ENCODE measurements at places on chromosomes 3 and 15.

GRCh38 chr3:117118604-117119003, 409.0 kb downstream of the TUSC7 start:
- no peaks in the 10 kb centered on the region for H3K4me1 ChIP-seq
- H3K4me3 ChIP-seq, result no peak overlapping the region
- H3K36me3 ChIP-seq, result no peaks in the 10 kb centered on the region
- no peak overlapping the region for H3K27ac ChIP-seq

GRCh38 chr3:23239211-23240068, 36.3 kb downstream of the UBE2E2 start:
- H3K36me3 ChIP-seq, result no peaks in the 10 kb centered on the region
- peaks cover 12% of the 10 kb centered on the region for H3K4me1 ChIP-seq
- no peaks in the 10 kb centered on the region for H3K27me3 ChIP-seq
- H3K4me3 ChIP-seq, result no peak overlapping the region

GRCh38 chr3:156615592-156616173, 58.7 kb upstream of the TIPARP start:
- H3K36me3 ChIP-seq, result no peaks in the 10 kb centered on the region
- no peaks in the 10 kb centered on the region for H3K27me3 ChIP-seq
- no peaks in the 10 kb centered on the region for H3K4me1 ChIP-seq
- H3K27ac ChIP-seq, result no peak overlapping the region
- H3K4me3 ChIP-seq, result no peak overlapping the region

- no peaks in the 10 kb centered on the region for H3K27me3 ChIP-seq
- peaks cover 17% of the 10 kb centered on the region for H3K4me1 ChIP-seq
- H3K27ac ChIP-seq, result no peak overlapping the region
- H3K4me3 ChIP-seq, result no peak overlapping the region
These were observed 47.9 kb downstream of the CDC25A start for GRCh38 chr3:48140336-48140757.

DNA sequence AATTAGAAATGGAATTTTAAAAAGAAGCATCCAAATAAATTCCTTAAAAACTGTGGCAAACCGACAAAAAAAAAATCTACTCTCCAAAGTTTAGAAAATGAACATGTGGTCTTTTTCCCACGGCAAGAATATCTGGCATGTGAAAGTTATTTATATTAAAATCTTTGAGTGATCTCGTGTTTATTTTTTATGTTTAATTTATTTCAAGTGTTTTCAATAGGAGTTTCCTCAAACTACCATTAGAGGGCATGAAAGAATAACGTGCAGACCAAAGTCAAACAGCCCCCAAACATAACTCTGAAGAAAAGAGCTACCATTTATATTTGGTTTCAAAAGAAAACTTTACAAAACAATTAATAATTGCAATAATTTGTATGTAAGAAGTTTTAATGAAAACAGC, 286.4 kb downstream of the ZIC4 start:
- no peak for DNase-seq
- H3K36me3 ChIP-seq, result no peaks in the 10 kb centered on the region
- no peak overlapping the region for H3K27ac ChIP-seq
- no peaks in the 10 kb centered on the region for H3K27me3 ChIP-seq
- H3K4me3 ChIP-seq, result no peak overlapping the region

DNA sequence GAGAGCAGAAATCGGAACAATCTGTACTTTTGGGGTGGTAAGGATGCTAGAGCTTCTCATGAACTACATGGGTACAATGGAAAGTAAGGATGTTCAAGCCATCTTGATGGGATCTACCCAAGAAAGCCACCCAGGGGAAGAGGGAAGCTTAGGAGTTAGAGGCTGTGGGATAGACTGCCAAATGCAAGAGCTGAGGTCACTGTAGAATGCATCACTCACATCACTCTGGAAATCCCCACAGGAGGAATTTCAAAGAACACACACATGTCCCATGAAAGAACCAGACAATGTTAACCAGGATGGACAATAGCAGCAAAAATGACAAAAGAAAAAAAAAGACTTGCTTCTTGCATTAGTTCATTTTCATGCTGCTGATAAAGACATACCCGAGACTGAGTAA, 32.8 kb upstream of the UBE2E2 start:
- no peaks in the 10 kb centered on the region for H3K27me3 ChIP-seq
- no peaks in the 10 kb centered on the region for H3K4me1 ChIP-seq
- no peak overlapping the region for H3K27ac ChIP-seq
- no peak overlapping the region for H3K4me3 ChIP-seq
- no peak for DNase-seq
- H3K36me3 ChIP-seq, result no peaks in the 10 kb centered on the region

DNA sequence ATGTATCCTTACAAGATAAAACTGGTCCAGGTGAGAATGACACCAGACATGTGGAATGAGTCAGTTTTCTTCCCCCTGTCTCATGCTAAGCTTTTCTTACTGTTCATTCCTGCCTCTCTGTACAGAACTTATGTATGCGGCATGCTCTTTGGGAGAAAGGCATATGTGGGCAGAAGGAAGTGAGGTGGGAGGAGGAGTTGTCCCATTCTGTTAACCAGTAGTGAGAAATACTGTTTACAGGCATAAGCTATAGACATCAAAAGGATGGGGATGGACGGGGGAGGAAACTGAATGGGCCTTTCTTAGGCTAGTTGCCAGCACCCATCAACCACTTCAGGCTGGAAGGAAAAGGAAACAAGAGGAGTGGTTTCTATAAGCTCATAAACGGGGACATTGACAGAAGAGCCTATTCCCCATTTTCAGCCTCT, 143.6 kb upstream of the BHLHE40 start:
- H3K27ac ChIP-seq, result no peak overlapping the region
- peaks cover 17% of the 10 kb centered on the region for H3K4me1 ChIP-seq
- no peak overlapping the region for H3K4me3 ChIP-seq
- no peak for DNase-seq
- no peaks in the 10 kb centered on the region for H3K27me3 ChIP-seq

DNA sequence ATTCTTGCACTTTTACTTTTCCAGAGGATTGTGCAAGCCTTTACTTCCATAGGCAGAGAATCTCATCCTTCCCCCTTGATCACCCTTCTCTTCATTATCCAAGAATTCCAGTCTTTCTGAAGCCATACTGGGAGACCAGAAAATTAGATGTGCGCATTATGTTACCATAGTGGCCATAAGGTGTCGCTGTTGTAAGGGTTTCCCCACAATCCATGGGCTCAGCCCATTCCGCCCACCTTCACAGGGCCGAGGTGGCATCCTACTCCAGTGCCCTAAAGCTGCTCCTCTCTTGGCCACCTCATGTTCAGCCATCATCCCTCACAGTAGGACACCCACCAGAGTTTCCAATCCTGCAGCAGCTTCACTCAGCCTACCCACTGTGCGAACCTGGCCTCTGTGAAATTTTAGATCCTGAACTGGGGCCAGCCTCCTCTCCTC, 35.0 kb downstream of the CTSH start:
- peaks cover 26% of the 10 kb centered on the region for H3K4me1 ChIP-seq
- peaks cover 76% of the 10 kb centered on the region for H3K36me3 ChIP-seq
- H3K27ac ChIP-seq, result no peak overlapping the region
- DNase-seq, result no peak
- H3K4me3 ChIP-seq, result no peak overlapping the region

GRCh38 chr15:27481768-27482167, 510.8 kb downstream of the GABRG3 start:
- H3K27me3 ChIP-seq, result no peaks in the 10 kb centered on the region
- H3K27ac ChIP-seq, result no peak overlapping the region
- no peaks in the 10 kb centered on the region for H3K36me3 ChIP-seq
- H3K4me1 ChIP-seq, result peaks cover 19% of the 10 kb centered on the region
- DNase-seq, result no peak

GRCh38 chr3:172666873-172667694, 43.8 kb downstream of the NCEH1 start:
- DNase-seq, result peak; percentile 84
- no peak overlapping the region for H3K27ac ChIP-seq
- H3K27me3 ChIP-seq, result no peaks in the 10 kb centered on the region

GRCh38 chr15:88482263-88482662, 14.8 kb downstream of the MRPS11 start:
- no peak overlapping the region for H3K27ac ChIP-seq
- DNase-seq, result no peak
- H3K4me1 ChIP-seq, result peaks cover 5% of the 10 kb centered on the region
- no peak overlapping the region for H3K4me3 ChIP-seq
- H3K36me3 ChIP-seq, result peaks cover 11% of the 10 kb centered on the region

DNA sequence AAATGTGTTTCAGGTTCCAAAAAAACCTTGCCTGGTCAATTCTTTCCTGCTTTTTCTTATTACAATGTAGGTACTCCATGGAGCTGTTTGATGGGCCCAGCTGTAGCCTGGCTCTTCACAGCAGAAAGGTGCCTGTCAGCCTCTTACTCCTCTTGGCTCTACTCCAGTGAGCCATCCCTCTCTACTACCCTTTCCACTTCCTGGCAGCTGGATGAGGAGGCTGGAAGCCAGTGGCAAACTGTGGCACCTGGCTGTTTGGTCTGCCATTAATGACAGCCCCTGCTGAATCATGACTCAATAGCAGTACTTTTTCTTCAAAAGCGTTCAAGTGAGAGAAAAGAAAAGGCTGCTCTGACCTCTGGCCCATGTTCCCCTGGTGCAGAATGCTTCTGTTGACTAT, 618.1 kb downstream of the PYDC2 start:
- no peak overlapping the region for H3K27ac ChIP-seq
- DNase-seq, result no peak
- H3K27me3 ChIP-seq, result no peaks in the 10 kb centered on the region
- no peaks in the 10 kb centered on the region for H3K36me3 ChIP-seq
- H3K4me1 ChIP-seq, result no peaks in the 10 kb centered on the region

DNA sequence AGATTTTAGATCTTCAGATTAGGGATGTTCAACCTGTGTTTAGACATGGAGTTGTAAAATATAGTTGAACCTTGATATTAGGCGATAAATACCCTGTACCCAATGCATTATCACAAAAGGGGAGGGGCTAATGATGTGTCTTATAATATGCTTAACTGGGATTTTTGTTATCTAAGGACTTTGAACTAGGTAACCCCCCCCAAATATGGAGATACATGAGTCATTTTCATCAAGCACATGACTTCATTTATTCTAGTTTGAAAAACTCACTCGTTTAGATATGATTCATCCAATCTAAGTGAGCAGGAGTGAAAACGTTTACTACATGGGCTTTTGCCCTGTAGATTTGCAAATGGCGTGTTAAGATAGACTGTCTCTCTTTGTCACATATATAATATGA, 212.4 kb downstream of the IL5RA start:
- H3K4me1 ChIP-seq, result no peaks in the 10 kb centered on the region
- H3K27ac ChIP-seq, result no peak overlapping the region
- H3K4me3 ChIP-seq, result no peak overlapping the region
- H3K27me3 ChIP-seq, result no peaks in the 10 kb centered on the region
- DNase-seq, result no peak
- H3K36me3 ChIP-seq, result no peaks in the 10 kb centered on the region

DNA sequence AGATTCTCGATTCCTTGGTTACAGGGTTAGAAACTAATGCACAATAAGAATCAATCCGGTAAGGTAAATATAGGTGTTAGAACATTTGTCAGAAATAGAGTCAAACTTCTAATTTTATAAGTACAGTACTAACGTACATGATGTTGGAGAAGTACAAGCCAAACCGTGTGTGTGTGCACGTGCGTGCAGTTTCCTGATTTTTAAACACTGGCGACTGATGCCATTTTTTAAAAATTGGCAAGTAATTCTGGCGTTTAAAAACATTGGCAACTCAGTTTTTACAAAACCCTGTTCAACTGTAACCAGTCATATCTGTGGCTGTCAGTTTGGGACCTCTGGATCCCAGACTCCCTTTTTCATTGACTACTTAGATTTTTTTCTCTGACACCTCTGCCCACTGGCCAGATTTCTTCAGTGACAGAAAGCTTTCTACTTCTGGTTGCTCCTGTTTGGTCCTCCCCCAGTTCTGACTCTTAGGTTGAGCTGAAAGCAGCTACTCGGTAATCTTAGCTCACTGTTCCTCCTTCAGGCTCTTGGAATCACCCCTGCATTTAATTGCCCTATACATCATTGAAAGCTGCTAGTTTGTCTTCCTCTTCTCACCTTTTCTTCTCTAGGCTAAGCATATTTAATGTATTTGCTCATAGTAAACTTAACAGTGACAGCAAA, 843 bp downstream of the ATG7 start:
- peaks cover 24% of the 10 kb centered on the region for H3K4me1 ChIP-seq
- no peaks in the 10 kb centered on the region for H3K27me3 ChIP-seq
- no peak for DNase-seq
- no peaks in the 10 kb centered on the region for H3K36me3 ChIP-seq
- peak overlapping the region; percentile 76 for H3K4me3 ChIP-seq

- peaks cover 10% of the 10 kb centered on the region for H3K36me3 ChIP-seq
- H3K27me3 ChIP-seq, result no peaks in the 10 kb centered on the region
- no peak for DNase-seq
- H3K4me3 ChIP-seq, result no peak overlapping the region
- H3K4me1 ChIP-seq, result peaks cover 3% of the 10 kb centered on the region
- no peak overlapping the region for H3K27ac ChIP-seq
These were observed 17.7 kb downstream of the TTC21A start for GRCh38 chr3:39124876-39125840.

- no peak overlapping the region for H3K27ac ChIP-seq
- H3K4me1 ChIP-seq, result no peaks in the 10 kb centered on the region
- no peaks in the 10 kb centered on the region for H3K27me3 ChIP-seq
- H3K4me3 ChIP-seq, result no peak overlapping the region
- DNase-seq, result no peak
These were observed 88.6 kb upstream of the PSMD6 start for GRCh38 chr3:64111872-64112271.

- no peaks in the 10 kb centered on the region for H3K36me3 ChIP-seq
- no peak for DNase-seq
- no peak overlapping the region for H3K4me3 ChIP-seq
- H3K27me3 ChIP-seq, result no peaks in the 10 kb centered on the region
- peaks cover 5% of the 10 kb centered on the region for H3K4me1 ChIP-seq
These were observed 308.2 kb downstream of the VPS13C start for GRCh38 chr15:61752001-61752400.

DNA sequence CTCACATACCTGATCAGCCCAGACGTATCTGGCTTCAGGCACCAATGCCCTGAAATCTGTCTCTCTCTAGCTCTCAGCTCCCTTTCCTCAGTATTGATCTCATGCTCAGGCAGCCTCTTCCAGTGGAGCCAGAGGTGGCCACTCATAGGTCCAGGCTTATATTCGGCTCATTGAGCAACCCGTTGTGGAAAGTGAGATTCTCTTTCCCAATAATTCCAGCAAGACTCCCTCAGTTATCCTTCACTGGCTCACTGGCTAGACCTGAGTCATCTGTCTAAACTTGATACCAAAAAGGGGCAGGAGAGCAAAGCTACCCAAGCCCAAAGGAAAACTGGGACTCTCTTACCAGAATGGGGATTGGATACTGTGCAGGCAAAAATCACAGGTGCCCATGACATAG, 33.4 kb upstream of the FRMD4B start:
- no peaks in the 10 kb centered on the region for H3K27me3 ChIP-seq
- H3K36me3 ChIP-seq, result no peaks in the 10 kb centered on the region
- H3K4me3 ChIP-seq, result no peak overlapping the region
- H3K27ac ChIP-seq, result no peak overlapping the region
- DNase-seq, result no peak
- no peaks in the 10 kb centered on the region for H3K4me1 ChIP-seq

DNA sequence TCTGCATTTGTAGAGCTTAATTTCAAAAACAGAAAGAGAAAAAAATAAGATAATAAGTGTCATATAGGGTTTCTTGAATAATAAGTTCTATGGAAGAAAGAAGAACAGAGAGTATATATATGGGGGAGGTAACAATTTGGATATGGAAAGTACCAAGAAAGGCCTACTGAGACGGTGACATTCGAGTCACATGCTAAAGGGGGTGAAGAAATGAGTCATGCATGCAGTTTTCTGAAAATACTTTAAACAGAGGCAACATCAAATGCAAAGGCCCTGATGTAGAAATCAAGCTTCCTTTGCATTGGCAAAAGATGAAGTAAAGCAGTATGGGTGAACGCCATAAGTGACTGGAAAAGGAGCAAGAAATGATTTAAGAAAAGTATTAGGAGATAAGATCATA, 371.6 kb upstream of the ZNF385D start:
- no peak for DNase-seq
- H3K4me1 ChIP-seq, result no peaks in the 10 kb centered on the region
- H3K27me3 ChIP-seq, result no peaks in the 10 kb centered on the region
- H3K4me3 ChIP-seq, result no peak overlapping the region
- H3K36me3 ChIP-seq, result no peaks in the 10 kb centered on the region
- H3K27ac ChIP-seq, result no peak overlapping the region

Measured in suprapubic skin (tissue), 4 donors.